ENCODE measurements at places on chromosomes 7 and 10. TPM values are rescaled to one million over a fixed set of nuclear protein-coding genes. Genes with fewer than 3 reads are reported as not detected.
A peak's percentile ranks its signal among the peaks of the same experiment; 100 is the strongest.

The XRCC2 gene
- total RNA-seq: 2.3 TPM

The NPY4R gene
- not detected for total RNA-seq

DNA sequence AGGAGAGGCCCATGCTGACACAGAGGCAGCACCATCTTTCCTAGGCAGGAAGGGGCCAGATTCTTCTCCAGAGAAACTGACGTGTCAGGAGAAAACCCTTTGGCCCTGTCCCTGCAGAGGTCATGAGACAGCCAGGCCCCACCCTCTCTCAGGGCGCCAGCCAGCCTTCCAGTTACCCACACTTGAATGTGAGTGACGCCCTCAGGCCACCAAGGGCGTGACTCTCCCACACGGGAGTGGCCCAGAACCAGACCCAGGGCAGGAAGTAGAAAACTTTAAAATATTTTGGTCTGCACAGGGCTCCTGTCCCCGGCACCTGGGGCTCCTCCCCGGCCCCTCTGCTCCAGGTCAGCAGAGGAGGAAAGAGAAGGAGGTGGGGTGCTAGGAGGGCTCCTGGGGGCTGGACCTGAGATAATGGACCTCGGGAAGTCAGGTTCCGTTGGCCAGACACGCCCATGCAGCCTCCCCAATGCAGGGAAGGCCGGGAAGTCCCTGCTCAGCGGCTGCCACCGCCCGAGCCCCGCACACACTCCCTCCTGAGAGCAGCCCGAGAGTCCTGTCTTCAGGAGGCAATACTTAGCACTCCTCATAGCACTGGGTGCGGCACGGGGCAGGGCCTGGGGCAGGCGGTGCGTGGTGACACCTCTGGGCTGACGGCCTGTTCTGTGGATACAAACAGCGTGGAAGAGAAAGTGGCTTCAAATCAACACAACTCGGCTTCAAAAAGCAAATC is 67.0 kb upstream of the CFAP46 start:
- H3K27me3 ChIP-seq: no peaks in the 10 kb centered on the region
- H3K27ac ChIP-seq: no peak overlapping the region
- no peaks in the 10 kb centered on the region for H3K36me3 ChIP-seq
- H3K4me1 ChIP-seq: no peaks in the 10 kb centered on the region

The NUTM2B gene
- 0.80 TPM for total RNA-seq

DNA sequence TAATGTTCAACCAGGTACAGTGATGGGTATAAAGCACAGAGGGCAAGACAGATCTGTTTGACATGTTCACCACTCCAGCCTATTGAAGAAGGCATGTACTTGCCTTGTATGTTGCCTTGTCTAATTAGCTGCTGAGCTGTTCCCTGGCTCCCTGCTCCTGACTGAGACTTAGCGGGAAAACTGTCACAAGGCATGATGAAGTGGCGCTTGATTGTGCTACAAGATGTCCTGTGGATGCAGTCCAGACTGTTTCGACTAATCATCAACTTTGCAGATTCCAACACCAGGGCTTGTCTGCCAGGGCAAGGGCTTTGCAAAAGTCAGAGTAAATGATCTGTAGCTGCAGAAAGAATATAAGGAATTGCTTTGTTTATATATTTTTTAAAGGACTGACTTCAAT is 136.2 kb upstream of the NRBF2 start:
- no peak overlapping the region for H3K4me3 ChIP-seq
- peaks cover 3% of the 10 kb centered on the region for H3K27me3 ChIP-seq
- no peaks in the 10 kb centered on the region for H3K36me3 ChIP-seq

The GFRA1 gene
- total RNA-seq: not detected

DNA sequence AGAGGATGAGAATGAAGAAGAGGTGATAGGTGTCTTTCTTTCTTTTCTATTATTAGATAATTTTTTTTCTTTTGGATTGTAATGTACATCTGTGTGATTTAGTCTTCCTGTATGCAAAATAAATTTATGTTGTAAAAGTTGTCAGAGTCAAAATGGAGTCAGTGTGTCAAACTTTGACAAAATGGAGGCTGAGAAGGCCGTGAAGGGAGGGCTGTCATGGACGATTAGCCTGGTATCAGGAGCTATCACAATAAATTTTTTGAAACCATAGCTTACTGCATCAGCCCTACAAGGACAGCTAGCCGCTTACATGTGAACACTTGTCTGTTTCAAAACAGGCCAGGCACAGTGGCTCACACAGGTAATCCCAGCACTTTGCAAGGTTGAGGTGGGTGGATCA is 67.6 kb downstream of the EXOC6 start:
- no peak for DNase-seq
- H3K4me3 ChIP-seq: no peak overlapping the region
- peaks cover 41% of the 10 kb centered on the region for H3K36me3 ChIP-seq
- no peaks in the 10 kb centered on the region for H3K27me3 ChIP-seq

The ZFAND2A gene
- total RNA-seq: 21.6 TPM

- peaks cover 20% of the 10 kb centered on the region for H3K27me3 ChIP-seq
- no peak overlapping the region for H3K27ac ChIP-seq
- H3K36me3 ChIP-seq: no peaks in the 10 kb centered on the region
- H3K4me3 ChIP-seq: no peak overlapping the region
- no peak for DNase-seq
- H3K4me1 ChIP-seq: peaks cover 3% of the 10 kb centered on the region
These were observed 13.1 kb upstream of the CFAP46 start for GRCh38 chr10:132955479-132955878.

- no peaks in the 10 kb centered on the region for H3K36me3 ChIP-seq
- H3K4me3 ChIP-seq: no peak overlapping the region
- peaks cover 4% of the 10 kb centered on the region for H3K27me3 ChIP-seq
- DNase-seq: no peak
These were observed 232.3 kb downstream of the ADAM12 start for GRCh38 chr10:126156012-126156411.

DNA sequence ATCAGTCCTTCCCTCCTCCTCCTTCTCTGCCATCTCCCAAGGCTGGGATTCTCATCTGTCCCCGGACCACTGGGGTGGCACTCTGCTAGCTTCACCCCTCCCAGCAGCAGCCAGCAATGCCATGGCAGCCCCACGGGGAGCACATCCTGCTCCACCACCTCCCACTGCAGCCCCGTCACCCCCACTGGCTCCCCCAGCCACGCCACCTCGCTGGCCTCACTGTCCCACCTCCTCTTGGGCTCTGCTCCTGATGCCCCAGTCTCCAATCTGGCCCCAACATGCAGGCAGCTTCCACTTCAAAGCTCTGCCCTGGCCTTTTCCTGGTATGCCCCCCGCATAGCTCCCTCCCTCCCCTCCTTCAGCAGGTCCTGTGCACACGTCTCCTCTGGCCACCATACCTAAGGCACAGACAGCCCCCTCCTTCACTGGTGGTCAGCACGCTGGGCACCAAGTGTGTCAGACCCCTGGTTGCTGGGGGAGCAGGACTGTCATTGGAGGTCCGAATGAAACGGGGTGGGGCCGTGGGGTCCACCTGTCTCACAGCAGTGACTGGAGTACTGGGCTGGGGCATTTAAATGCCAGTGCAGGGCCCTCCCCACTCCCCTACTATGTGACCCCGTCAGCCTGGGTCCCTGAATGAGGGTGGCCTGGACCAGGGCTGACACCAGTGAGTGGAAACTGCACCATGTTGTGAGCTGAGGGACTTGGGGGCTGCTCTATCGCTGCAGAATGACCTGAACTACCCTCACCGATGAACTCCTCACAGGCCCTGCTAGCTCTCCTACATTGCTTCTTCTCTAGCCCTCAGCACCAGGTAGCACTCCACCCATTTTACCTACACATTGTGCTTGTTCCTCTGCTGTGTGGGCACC is 38.7 kb downstream of the RASGEF1A start:
- no peak overlapping the region for H3K27ac ChIP-seq
- H3K27me3 ChIP-seq: peaks cover 39% of the 10 kb centered on the region
- no peak overlapping the region for H3K4me3 ChIP-seq
- H3K4me1 ChIP-seq: peaks cover 29% of the 10 kb centered on the region
- H3K36me3 ChIP-seq: no peaks in the 10 kb centered on the region

The ADARB2 gene
- total RNA-seq: 0.11 TPM

- H3K4me1 ChIP-seq: no peaks in the 10 kb centered on the region
- H3K4me3 ChIP-seq: peak overlapping the region; percentile 88
- H3K27ac ChIP-seq: no peak overlapping the region
- DNase-seq: no peak
- H3K36me3 ChIP-seq: peaks cover 14% of the 10 kb centered on the region
- no peaks in the 10 kb centered on the region for H3K27me3 ChIP-seq
These were observed 226.0 kb downstream of the CELF2 start for GRCh38 chr10:11243425-11244222.

The CPN1 gene
- total RNA-seq: not detected

The MBLAC1 gene
- total RNA-seq: 1.9 TPM

DNA sequence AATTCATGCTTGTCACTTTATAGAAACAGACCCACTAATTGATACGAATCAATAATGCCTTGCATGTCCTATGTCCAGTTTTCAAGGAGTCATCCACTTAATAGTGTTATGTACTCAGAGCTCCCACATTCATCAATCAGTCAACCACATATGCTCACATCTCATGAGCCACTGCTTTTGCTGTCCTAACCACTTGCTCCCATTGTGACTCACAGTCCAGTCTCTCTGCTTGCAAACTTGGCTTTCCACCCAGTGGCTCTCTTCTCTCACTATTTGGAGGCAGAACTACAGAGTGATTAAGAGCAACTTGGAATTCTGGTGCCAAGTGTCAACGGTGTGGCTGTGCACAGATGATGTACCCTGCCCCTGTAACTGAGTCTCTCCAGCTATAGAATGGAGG is 166.0 kb downstream of the SNX13 start:
- no peak for DNase-seq
- no peaks in the 10 kb centered on the region for H3K27me3 ChIP-seq
- H3K4me3 ChIP-seq: no peak overlapping the region
- no peak overlapping the region for H3K27ac ChIP-seq

DNA sequence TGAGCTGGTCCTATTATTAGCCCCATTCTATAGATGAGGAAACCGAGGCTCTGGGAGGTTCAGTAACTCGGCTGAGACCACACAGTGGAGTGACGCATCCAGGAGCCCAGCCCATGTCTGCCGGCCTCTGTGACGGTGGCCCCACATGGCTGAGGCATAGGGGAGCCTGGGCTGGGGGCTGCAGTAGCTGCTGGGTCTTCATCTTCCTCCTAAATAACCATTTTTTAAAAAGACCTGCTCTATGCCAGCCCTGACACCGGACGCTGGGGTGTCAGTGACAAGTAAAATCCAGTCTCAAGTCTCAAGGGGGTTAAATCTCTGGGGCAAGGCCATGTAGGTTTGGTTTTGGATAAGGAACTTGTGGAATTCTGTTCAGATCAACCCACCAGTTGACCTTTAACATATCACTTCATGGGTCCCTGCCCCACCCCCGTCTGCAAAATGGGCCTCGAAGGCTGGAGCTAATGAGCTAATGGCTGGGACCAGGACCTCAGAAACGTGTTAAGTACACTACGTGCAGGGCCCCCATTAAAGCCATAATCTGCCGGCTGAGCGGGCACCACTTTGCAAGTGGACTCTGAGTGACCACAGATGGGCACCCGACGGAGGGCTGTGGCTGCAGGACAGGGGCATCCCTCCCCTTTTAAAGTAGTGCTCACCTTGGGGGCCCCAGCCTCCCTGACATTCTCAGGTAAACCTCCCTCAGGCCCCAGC is 136.5 kb upstream of the UNC5B start:
- H3K4me3 ChIP-seq: no peak overlapping the region
- no peaks in the 10 kb centered on the region for H3K36me3 ChIP-seq

DNA sequence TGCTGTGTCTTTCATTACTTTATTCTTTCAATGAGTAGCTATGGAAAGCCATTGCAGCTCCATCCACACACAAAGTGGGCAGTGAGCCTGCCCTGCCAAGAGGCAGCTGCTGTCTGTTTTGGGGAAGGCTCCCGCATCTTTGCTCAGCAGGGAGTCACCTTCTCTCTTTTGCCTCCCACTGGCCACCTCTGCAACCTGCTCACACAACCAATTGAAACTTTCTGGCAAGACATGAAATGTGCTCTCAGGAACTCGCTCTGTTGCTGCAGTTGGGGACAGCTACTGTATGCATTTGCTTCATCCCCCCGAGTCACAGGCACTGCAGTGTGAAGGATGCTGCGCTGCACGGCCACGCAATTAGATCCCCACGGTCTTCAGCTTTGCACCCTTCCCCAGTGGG is 244.8 kb upstream of the NFE2L3 start:
- H3K27ac ChIP-seq: no peak overlapping the region
- H3K4me1 ChIP-seq: no peaks in the 10 kb centered on the region
- no peak overlapping the region for H3K4me3 ChIP-seq
- DNase-seq: no peak
- H3K27me3 ChIP-seq: peaks cover 9% of the 10 kb centered on the region

- H3K4me3 ChIP-seq: no peak overlapping the region
- DNase-seq: no peak
- H3K36me3 ChIP-seq: no peaks in the 10 kb centered on the region
- H3K27me3 ChIP-seq: peaks cover 2% of the 10 kb centered on the region
- peaks cover 2% of the 10 kb centered on the region for H3K4me1 ChIP-seq
These were observed 55.7 kb downstream of the CCDC3 start for GRCh38 chr10:12945690-12946359.

DNA sequence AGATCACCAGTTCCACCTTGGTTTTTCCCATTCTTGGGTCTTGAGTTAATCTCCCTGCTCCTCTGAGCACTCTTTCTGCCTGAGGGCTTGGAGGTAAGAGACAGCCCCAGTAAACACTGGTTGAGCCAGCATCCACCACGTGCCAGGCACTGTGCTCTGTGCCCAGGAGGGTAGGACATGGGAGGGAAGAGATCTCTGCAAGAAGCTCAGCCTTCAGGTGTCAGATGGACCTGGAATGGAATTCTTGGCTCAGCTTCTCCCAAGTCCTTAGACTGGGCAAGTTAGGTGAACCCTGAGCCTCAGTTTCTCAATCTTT is 2.5 kb downstream of the ZYX start:
- no peak overlapping the region for H3K27ac ChIP-seq
- H3K4me1 ChIP-seq: peaks cover 21% of the 10 kb centered on the region
- H3K27me3 ChIP-seq: no peaks in the 10 kb centered on the region
- H3K4me3 ChIP-seq: peak overlapping the region; percentile 8

DNA sequence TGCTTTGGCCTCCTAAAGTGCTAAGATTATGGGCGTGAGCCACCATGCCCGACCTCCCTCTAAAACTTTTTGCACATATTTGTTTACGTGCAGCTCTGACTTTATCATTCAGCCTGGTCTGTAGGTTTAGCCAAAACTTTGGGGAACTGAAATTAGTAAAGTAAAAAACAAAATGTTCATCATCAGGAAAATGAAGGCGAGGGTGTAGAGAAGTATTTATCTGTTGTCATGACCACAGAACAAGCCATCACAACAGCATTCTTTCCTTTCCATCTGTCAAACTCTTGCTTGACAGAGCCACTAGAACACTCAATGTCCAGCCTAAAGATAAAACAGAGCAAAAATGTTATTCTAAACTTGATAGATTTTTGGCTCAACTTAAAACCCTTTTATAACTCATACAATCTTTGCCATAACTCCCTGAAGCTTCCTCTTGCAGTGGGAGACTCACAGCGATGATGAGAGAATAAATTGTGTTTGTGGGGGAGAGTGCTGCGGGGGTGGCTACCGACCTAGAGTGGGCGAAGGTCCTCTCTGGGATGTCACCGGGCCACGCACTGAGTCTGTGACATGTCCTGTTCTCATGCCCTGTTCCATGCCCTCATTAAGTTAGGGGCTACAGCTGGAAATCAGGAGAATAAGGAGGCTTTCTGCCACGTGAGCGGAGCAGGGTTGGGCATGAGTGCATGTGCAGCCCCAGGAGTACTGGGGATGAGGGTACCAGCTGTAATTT is 58.6 kb upstream of the MKRN1 start:
- H3K27ac ChIP-seq: peak overlapping the region; percentile 41
- H3K27me3 ChIP-seq: no peaks in the 10 kb centered on the region
- H3K36me3 ChIP-seq: no peaks in the 10 kb centered on the region
- no peak for DNase-seq
- peaks cover 25% of the 10 kb centered on the region for H3K4me1 ChIP-seq

GRCh38 chr10:84552478-84552877 is 224.1 kb downstream of the CCSER2 start:
- no peaks in the 10 kb centered on the region for H3K36me3 ChIP-seq
- H3K4me3 ChIP-seq: no peak overlapping the region
- no peak overlapping the region for H3K27ac ChIP-seq
- no peaks in the 10 kb centered on the region for H3K4me1 ChIP-seq
- peaks cover 15% of the 10 kb centered on the region for H3K27me3 ChIP-seq

All from activated B cell treated with CpG ODN at 0.5 μM for 24 hours (primary cell).